ENCODE measurements at places on chromosomes 1 and 21.
A peak's percentile ranks its signal among the peaks of the same experiment; 100 is the strongest.

DNA sequence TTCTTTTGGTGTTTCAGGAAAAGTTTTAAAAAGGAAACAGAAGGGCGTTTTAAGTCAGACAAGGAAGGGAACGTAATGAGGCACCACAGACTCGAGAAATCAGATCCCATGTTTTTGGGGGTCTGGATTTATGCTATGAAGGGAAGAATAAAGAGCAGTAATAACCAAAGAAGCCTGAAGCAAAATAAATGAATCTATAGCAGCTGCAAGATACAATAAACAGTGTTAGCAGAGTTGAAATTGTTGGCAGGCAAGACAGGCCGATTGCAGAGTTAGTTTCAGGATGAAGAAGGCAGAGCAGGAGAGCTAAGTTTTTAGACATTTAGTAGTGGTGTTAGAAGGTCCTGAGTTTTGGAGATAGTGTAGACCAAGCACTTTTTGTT lies 425 bp downstream of the DDR2 start:
- no peak for DNase-seq

GRCh38 chr1:153364766-153365666 lies 7.4 kb downstream of the S100A9 start:
- no peak for DNase-seq

GRCh38 chr1:212261361-212261929 lies 23.8 kb upstream of the PPP2R5A start:
- no peak for DNase-seq

GRCh38 chr1:201845331-201846083 lies 16.6 kb downstream of the IPO9 start:
- no peak for DNase-seq

DNA sequence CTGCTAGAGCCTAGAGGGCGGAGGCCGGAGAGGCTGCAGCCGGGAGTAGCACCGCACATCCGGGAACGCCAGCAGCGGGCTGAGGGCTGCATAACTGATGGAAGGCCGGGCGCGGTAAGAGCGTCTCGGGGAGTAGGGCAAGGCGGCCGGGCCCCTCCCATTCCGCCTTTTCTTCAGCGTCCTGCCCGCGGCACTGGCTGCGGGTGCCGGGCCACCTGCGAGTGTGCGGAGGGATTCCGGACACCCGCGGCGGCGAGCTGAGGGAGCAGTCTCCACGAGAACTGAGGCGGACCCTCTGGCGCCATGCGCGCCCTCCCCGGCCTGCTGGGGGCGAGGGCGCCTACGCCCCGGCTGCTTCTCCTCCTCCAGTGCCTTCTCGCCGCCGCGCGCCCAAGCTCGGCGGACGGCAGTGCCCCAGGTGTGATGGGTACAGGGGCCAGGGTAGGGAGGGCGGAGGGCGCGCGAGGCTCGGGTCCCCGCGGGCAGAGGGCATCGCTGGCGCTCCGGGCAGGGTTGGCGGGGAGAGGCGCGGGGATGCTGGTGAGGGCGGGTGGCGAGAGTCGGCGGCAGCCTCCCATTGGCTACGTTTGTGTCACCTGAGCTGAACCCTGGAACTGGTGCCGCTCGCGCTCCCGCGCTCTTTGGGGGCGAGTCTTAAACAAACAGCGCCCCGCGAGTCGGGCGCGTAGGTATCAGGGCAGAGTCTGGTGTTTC lies 334.4 kb downstream of the SRGAP2C start:
- DNase-seq, result peak; percentile 89

- DNase-seq, result peak; percentile 39
Measured at GRCh38 chr1:86965012-86965826, 50.8 kb downstream of the HS2ST1 start.

DNA sequence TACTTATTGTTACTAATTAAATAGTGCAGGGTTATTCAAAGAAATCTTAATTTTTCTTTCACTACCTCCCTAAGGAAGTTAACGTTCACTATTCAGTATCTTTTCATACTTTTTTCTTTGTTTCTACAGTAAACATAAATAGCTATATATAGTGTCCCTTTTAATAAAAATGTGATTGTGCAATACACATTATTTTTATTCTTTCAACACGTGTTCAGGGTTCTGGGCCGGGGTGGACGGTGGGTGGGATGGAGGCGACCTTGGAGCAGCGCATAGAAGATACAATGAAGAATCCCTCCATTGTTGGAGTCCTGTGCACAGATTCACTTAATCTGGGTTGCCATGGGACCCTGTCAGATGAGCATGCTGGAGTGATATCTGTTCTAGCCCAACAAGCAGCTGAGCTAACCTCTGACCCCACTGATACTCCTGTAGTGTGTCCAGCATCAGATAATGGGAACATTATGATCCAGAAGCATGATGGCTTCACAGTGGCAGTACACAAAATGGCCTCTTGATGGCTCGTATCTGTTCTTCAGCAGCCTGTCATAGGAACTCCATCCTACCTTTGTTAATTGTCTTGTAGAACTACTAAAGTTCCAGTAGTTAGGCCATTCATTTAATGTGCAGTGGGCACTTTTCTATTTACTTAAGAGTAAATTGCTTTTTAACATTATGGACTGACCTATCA lies 155.9 kb upstream of the L1TD1 start:
- DNase-seq, result no peak

- no peak for DNase-seq
Measured at GRCh38 chr21:45363921-45364467, 41.0 kb upstream of the COL18A1 start.

DNA sequence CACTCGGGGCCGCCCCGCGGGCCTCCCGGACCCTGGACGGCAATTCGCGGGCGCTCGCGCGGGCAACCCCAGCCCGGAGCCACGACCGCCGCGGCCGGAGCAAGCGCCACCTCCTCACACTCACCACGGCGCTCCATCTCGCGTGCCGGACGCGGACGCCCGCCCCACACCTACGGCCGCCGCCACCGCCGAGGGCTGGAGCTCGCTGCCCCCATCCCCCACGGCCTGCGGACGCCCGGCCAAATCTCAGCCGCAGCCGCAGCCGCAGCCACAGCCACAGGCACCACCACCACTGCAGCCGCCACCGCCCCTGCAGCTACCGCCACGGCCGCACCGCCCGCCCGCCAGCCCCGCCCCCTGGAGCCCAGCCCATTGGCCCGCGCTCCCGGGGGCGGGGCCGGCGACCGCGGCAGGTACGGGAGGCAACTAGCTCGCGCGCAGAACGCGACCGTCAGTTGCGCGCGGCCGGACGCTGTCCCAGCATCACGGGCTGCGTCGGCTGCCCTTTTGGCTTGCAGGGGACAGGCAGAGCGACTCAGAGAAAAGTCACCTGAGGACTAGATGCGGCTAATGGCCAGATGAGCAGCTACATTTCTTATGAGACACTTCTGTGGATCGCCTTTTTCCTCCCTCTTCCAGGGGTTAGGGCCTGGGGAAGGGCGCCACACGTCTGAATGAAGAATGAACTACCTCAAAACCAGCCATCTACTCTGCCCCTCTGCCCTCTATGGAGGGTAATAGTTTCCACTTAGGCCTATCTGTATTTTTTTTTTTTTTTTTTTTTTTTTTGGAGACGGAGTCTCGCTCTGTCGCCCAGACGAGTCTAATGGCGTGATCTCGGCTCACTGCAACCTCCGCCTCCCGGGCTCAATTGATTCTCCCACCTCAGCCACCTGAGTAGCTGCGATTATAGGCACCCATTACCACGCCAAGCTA lies at the start of gene ARHGAP29:
ARHGAP29 (minus strand) TSS at position 294 of the 936 bp plus-strand sequence. CDS start 5,973 bp downstream, outside the sequence.
- DNase-seq, result peak; percentile 29

GRCh38 chr1:194194724-194195123 lies 1008.3 kb upstream of the B3GALT2 start:
- DNase-seq, result no peak

GRCh38 chr1:226535666-226536065 lies 12.9 kb upstream of the STUM start:
- no peak for DNase-seq

DNA sequence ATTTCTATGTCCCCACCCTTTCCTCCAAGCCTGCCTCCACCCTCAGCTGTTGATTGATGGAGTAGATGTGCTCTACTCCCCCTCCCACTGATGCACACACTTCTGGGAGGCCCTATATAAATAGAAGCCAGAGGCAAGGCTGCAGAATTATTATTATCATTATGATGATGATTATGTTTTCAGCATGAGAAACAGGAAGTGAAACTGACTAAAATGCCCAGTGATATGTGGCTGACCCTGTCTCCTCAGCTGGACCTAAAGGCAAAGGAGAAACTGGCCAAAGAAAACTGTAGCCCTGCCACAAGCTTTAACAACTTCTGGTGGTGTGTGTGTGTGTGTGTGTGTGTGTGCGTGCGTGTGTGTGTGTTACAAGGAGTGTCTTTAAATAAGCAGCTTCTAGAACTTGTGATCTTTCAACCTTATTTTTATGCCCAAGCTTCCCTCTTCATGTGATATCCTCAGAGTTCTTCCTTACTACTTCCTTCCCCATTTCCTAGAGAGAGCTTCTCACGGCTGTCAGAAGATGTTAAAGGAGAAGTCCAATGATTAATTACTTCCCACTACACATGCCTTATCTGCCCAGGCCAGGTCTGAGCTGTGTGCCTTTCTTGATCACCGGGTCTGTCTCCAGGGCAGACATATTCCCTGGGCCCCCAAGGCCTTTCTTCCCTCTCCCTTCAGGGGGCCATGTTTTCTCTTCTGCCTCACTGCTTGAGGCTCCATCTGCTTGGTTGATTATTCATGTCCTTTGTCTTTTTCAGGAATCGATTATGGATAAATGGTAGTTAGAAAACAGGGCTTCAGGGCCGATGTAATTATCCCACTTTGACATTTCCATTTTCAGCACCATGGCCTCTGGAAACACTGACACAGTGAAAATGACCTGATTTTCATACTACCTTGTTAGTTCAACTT lies 11.6 kb upstream of the MAPKAPK2 start:
- no peak for DNase-seq

GRCh38 chr1:225677350-225678124 lies 24.6 kb upstream of the ENAH start:
- DNase-seq, result no peak

DNA sequence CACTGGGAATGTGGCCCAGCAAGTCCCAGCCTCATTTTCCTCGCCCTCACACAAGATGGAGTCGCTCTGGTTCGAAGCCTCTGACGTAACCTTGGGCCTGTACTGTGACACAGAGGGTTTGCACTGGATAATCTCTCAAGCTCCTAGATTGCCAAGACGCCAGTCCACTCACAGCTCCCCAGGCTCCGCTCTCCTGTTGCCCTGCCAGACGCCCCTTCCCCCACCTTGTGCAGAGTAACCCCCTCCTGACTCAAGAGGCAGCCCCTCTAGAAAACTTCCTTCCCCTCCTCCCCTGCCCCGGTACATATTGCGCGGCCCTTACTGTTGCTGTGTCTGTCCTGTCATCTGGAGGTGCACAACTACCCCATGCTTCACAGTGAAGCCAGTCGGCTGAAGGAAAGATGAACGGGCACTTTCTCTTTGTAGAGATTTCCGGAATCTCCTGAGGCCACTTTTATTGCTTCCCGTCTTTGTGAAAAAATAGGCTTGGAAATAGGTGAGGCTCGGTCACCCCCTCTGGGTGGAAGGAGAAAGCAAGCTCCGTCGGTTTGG lies 981 bp upstream of the KIAA1614 start:
- no peak for DNase-seq

DNA sequence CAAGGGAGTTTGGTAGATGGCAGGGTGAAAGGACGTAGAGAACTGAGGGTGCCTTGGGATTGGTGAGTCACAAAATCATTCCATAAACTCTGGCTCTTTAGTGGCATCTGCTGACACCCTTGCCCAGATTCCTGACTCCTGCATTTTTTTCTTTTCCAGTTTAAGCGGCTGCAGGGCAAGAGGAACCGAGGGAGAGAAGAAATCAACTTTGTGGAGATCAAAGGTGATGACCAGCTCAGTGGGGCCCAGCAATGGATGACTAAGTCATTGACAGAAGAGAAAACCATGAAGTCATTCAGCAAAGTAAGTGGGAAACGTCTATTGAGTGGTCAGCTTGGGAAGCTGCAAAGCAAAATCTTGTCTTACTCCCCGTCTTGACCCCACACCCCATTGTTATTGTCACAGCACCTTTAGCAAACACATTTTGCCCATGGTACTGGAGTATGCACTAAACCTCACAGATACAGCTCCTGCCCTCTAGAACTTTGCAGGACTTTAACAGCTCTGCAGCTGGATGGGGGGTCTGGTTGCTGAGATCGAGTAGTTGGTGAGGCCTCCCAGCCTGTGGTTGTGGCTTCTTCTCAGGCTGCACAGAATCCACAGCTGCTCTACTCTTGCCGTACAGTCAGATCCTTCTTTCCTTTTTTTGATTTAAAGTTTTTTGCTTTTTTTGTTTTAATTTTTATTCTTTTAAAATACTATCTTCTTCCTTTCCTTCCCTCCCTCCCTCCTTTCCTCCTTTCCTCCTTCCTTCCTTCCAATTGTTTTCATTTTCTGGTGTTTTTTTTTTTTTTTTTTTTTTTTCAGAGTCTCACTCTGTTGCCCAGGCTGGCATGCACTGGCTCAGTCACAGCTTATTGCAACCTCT lies 21.9 kb downstream of the SH2D2A start:
- DNase-seq, result no peak

DNA sequence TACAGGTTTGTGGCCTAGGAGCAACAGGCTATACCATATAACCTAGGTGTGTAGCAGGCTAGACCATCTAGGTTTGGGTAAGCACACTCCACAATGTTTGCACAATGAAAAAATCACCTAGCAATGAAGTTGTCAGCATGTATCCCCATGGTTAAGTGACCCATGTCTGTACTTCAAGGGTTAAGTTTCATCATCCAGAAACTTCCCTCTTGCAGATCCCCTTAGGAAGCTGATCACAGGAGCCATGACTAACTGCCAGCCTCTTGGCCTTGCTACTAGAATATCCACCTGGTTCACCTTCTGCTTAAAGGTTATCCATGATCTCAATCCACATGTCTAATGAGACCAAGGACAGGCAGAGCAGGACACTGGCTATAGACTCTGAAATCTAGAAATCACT lies 3.5 kb upstream of the UBXN10 start:
- DNase-seq, result no peak

DNA sequence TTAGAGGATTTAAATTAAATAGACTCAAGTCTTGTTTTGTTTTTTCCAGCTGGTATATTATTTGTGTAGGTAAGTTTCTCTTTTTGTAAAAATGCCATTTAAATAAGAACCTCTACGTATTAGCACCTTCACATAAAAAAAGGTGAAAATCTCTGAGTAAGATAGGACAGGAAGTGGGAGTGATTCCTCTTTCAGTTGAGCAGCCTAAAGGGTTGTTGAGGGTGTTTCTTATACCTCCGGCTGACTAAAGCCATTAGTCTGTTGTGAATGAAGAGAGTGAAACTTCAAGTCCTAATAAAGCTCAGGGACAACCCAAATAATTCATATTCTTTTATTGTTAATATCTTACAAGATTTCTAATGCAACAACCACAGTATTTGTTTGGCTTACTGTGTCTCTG lies 188.7 kb downstream of the CHRM3 start:
- DNase-seq, result no peak

Data from CD4-positive, alpha-beta T cell treated with Interferon alpha-2 for 1 hour (primary cell).